ENCODE measurements at places on chromosomes 6 and 20.

DNA sequence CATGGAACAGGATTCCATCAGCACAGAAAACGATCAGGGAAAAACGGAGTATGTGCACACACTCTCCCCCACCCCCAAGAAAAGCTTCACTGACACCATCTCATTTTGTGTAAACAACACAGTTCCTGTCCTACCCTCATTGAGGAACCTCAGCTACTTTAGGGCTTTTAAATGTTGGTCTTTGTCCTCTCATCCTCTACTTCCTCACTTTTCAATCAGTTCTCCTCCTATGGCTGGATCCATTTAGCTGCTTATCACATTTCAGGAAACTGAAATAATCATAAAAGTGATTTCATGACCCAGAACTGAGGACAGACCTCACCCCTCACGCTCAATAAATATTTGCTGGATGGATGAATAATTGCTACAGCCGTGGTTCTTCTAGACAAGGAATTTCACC is 33.1 kb upstream of the PNRC1 start:
- DNase-seq = peak; percentile 5

- no peak for DNase-seq
Observed at GRCh38 chr6:12844284-12845223, 128.0 kb downstream of the PHACTR1 start.

DNA sequence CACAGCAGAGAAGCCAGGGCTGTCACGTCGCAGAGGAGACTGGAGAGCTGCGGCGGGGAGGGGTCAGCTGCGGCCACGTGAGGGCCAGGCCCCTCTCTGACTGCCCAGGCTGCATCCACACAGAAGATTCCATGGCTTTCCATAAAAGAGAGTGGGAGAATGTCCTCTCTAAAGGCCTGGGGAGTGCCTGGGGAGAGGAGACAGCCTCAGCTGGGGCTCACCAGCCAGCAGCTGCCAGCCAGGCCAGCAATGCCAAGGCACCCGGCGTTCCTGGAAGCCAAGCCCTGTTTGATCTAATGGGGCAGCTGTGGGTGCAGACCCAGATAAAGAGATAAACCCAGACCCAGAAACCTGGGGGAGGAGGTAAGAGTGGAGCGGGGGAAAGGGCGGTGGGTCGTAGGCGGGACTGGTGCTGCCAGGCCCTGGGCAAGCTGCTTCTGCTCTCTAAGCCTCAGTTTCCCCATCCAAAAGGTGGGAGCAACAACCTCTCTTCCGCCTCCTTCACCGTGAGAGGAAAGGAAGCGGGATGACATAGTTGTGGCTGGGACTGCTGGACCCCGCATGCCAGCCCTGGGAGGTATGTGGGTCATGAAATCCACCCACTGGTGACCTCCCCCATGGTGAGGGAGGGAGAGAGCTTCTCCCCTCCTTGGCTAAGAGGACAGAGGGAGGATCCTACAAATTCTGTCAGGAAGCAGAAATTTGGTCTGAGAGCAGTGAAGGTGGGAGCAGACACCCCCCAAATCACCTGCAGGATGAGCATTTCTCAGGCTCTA is 3.1 kb upstream of the OSBPL2 start:
- no peak for DNase-seq

GRCh38 chr6:13201336-13201735 is 127.0 kb downstream of the TBC1D7 start:
- DNase-seq = no peak
